ENCODE measurements at places on chromosomes 7 and 10. TPM values are rescaled to one million over a fixed set of nuclear protein-coding genes. Genes with fewer than 3 reads are reported as not detected.

DNA sequence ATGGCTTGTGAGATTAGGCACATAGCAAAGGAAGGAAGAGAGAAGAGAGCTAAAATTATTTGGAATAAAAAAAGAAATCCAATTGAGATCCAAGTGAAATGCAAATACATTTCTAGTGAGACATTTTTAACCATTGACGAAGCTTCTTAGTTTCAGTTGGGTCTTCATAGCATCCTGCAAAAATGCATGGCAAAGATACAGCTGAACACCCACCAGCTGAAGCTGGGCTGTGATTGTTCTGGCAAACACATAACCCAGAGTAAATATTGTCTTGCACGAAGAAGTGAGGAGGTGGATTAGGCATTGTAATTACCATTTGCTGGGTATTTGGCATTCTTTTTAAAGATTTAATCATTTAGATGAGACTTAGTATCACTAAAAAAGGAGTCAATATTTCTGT, 409.4 kb downstream of the GRM8 start:
- no peaks in the 10 kb centered on the region for H3K4me1 ChIP-seq
- no peak overlapping the region for H3K27ac ChIP-seq
- no peak for ATAC-seq
- no peak overlapping the region for H3K4me3 ChIP-seq
- no peaks in the 10 kb centered on the region for H3K36me3 ChIP-seq

Gene TMEM178B
- total RNA-seq, result 2.1 TPM

DNA sequence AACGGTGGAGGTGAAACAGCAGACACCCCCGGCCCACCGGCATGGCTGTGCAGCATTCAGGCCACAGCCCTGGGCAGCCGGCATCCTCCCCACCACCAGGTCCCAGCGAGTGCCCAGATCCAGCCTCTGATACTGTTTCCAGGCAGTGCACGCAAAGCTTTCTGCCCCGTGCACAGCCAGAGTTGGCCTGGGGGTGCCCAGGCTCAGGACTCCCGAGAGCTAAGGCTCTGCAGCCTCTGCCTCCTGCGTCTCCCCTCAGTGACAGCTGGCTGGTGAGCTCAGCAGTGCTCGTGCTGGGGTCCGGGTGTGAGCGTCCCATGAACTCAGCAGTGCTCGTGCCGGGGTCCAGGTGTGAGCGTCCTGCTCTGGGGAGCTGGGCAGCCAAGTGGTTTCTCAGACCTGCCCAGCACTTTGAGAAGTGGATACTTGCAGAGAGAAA, 65.4 kb downstream of the CFAP46 start:
- no peaks in the 10 kb centered on the region for H3K36me3 ChIP-seq
- peaks cover 27% of the 10 kb centered on the region for H3K27me3 ChIP-seq
- H3K4me1 ChIP-seq, result no peaks in the 10 kb centered on the region
- H3K27ac ChIP-seq, result no peak overlapping the region
- H3K4me3 ChIP-seq, result no peak overlapping the region

GRCh38 chr10:75061709-75062505, 49.5 kb upstream of the SAMD8 start:
- no peaks in the 10 kb centered on the region for H3K27me3 ChIP-seq
- H3K4me1 ChIP-seq, result no peaks in the 10 kb centered on the region
- H3K36me3 ChIP-seq, result no peaks in the 10 kb centered on the region
- peak overlapping the region; percentile 13 for H3K27ac ChIP-seq
- no peak for ATAC-seq

GRCh38 chr7:50727072-50727471, 55.6 kb downstream of the GRB10 start:
- no peaks in the 10 kb centered on the region for H3K36me3 ChIP-seq
- H3K4me1 ChIP-seq, result peaks cover 5% of the 10 kb centered on the region
- peaks cover 8% of the 10 kb centered on the region for H3K27me3 ChIP-seq
- no peak overlapping the region for H3K4me3 ChIP-seq
- no peak overlapping the region for H3K27ac ChIP-seq
- no peak for ATAC-seq

- peaks cover 23% of the 10 kb centered on the region for H3K36me3 ChIP-seq
- no peak overlapping the region for H3K4me3 ChIP-seq
- no peak overlapping the region for H3K27ac ChIP-seq
- ATAC-seq, result no peak
Observed at GRCh38 chr10:79220307-79220706, 127.0 kb upstream of the PPIF start.

DNA sequence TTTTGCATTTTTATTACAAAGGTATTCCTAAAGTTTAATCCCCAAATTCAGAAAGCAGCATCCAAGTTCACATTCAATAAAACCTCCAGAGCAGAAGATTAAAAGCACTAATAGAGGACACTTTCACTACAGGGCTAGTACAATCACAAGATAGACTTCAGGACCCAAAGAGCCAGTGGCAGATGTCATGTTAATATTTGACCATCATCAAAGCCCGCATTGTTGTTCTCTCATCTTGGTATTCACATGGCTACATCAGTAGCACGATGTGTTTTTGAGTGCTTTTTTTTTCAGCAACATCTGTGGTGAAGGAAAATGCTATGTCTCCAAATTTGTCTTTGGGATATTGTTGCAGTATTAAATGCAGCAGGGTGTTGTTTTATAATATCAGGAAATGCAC, 134.3 kb downstream of the ARL4A start:
- no peak overlapping the region for H3K4me3 ChIP-seq
- no peak overlapping the region for H3K27ac ChIP-seq
- peaks cover 9% of the 10 kb centered on the region for H3K27me3 ChIP-seq
- H3K4me1 ChIP-seq, result no peaks in the 10 kb centered on the region
- no peak for ATAC-seq
- no peaks in the 10 kb centered on the region for H3K36me3 ChIP-seq

Gene ADARB2
- not detected for total RNA-seq

GRCh38 chr7:80183900-80184685, 49.5 kb downstream of the GNAI1 start:
- H3K36me3 ChIP-seq, result no peaks in the 10 kb centered on the region
- ATAC-seq, result no peak

DNA sequence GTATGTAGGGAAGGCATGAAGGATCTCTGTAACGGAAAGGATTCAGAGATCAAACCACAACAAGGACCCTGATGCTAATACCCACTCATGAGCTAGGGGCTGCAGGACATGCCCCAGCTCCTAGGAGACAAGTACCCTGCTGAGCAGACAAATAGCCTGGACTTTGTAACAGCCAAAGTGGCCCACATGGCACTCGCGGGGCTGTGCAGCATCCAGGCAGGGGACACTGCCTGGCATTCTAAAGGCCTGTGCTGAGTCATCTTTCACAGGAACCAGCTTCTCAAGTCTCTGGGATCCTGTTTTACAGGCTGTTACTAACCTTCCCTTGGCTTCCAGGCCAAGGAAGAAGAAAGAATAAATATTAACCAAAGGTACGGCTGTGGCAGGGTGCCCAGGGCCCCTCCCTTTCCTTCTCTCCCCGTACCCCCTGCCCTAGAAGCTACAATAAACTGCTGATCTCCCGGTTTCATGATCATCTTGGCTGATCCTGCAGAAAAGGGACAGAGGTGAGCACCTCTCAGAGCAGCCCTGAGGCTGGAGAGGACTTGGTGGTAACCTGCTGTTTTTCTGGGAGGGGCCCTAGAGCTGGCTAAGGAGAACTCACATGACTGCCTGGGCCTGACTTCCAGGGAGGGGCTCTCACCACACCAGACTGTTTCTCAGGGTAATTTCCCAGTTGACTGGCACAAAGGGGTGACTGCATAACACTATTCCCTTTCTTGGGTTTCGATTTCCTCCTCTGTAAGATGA, 4.2 kb upstream of the RPEL1 start:
- H3K4me3 ChIP-seq, result no peak overlapping the region
- H3K4me1 ChIP-seq, result peaks cover 6% of the 10 kb centered on the region
- H3K27ac ChIP-seq, result peak overlapping the region; percentile 62
- ATAC-seq, result no peak
- H3K27me3 ChIP-seq, result peaks cover 6% of the 10 kb centered on the region
- no peaks in the 10 kb centered on the region for H3K36me3 ChIP-seq

GRCh38 chr10:124641282-124642087, 102.7 kb downstream of the FAM53B start:
- H3K27ac ChIP-seq, result peak overlapping the region; percentile 85
- peak overlapping the region; percentile 75 for H3K4me3 ChIP-seq
- no peaks in the 10 kb centered on the region for H3K27me3 ChIP-seq
- peaks cover 46% of the 10 kb centered on the region for H3K4me1 ChIP-seq
- peaks cover 22% of the 10 kb centered on the region for H3K36me3 ChIP-seq

Gene ACBD7
- 3.1 TPM for total RNA-seq

- no peaks in the 10 kb centered on the region for H3K36me3 ChIP-seq
- H3K4me1 ChIP-seq, result no peaks in the 10 kb centered on the region
- no peak overlapping the region for H3K4me3 ChIP-seq
- peaks cover 9% of the 10 kb centered on the region for H3K27me3 ChIP-seq
- ATAC-seq, result no peak
- no peak overlapping the region for H3K27ac ChIP-seq
Observed at GRCh38 chr7:55160539-55160938, 141.7 kb downstream of the EGFR start.

DNA sequence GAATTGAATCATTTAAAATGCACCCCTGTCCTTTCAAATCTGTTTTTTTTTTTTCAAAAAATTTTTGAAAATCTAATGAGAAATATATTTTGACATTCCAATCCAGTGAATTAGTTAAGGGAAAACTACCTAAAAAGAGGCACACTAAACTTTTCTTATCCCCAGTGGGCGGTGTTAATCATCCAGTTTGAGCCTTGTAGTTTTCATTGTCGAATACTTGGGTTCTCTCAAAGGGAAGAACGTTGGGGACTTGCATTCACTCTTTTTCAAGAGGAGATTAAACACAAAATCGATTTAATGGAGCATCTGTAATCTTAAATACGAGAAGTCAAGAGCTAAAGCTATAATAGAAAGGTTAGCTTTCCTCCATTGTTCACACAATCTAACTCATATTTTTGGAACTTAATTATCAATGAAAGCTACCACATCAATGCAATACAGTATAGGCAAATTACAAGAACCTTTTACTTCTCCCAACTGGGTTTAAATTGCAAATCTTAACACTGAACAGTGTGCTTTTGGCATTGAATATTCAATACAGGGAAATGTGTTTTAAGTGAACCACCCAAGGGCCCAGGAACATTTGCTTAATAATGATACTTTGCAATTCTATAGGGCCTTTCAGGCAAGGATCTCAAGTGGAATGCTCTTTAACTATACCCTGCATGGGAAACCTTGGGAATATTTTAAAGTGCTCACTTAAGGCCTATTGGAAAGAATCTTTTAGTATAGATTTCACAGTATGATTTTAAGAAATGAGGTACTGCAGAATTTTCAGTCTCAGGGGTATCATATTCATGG, 13.1 kb upstream of the SP8 start:
- peaks cover 34% of the 10 kb centered on the region for H3K27me3 ChIP-seq
- no peak for ATAC-seq
- H3K36me3 ChIP-seq, result no peaks in the 10 kb centered on the region
- no peak overlapping the region for H3K27ac ChIP-seq

Data from activated T-helper 17 cell treated with anti-CD3 and anti-CD28 coated beads, Interleukin-2, amount 50 U/mL, for 72 hours (primary cell).